Gastrocnemius medialis (tissue), 4 donors: ENCODE measurements at places on chromosomes 12 and 14. TPM values are rescaled to one million over a fixed set of nuclear protein-coding genes. Genes with fewer than 3 reads are reported as not detected.

The LRP1-AS gene
- not detected for total RNA-seq

GRCh38 chr14:79586989-79587598 is 624.2 kb downstream of the DIO2 start:
- H3K4me1 ChIP-seq = peaks cover 4% of the 10 kb centered on the region
- H3K27ac ChIP-seq = no peak overlapping the region
- no peaks in the 10 kb centered on the region for H3K27me3 ChIP-seq
- H3K36me3 ChIP-seq = no peaks in the 10 kb centered on the region

DNA sequence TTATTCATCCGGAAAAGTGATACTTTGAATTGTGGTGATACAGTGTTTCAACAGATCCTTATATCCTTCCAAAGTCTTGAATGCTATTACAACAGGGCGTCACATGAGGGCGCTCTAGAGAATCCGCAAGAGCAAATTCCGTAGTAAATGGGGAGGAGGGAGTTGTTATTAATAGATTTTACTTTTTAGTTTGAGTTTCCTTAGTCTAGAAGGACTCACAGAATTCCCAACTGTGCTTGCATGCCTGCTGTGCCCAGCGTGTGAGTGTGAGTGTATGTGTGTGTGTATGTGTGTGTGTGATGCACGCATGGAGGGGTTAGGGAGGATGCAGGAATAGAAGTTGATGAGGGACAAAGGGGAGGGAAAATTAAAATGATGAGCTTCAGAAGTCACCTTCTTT is 375.3 kb downstream of the C12orf75 start:
- H3K36me3 ChIP-seq = no peaks in the 10 kb centered on the region
- H3K4me3 ChIP-seq = no peak overlapping the region
- peaks cover 17% of the 10 kb centered on the region for H3K4me1 ChIP-seq
- H3K27me3 ChIP-seq = no peaks in the 10 kb centered on the region

The ZNF664 gene
- total RNA-seq = 37.0 TPM

GRCh38 chr12:12217018-12217359 is 49.9 kb downstream of the LRP6 start:
- H3K27ac ChIP-seq = no peak overlapping the region
- peaks cover 36% of the 10 kb centered on the region for H3K4me1 ChIP-seq
- no peak overlapping the region for H3K4me3 ChIP-seq
- H3K27me3 ChIP-seq = no peaks in the 10 kb centered on the region

The SLC25A3 gene
- 1,588 TPM for total RNA-seq
